ENCODE measurements at places on chromosomes 2 and 18.

DNA sequence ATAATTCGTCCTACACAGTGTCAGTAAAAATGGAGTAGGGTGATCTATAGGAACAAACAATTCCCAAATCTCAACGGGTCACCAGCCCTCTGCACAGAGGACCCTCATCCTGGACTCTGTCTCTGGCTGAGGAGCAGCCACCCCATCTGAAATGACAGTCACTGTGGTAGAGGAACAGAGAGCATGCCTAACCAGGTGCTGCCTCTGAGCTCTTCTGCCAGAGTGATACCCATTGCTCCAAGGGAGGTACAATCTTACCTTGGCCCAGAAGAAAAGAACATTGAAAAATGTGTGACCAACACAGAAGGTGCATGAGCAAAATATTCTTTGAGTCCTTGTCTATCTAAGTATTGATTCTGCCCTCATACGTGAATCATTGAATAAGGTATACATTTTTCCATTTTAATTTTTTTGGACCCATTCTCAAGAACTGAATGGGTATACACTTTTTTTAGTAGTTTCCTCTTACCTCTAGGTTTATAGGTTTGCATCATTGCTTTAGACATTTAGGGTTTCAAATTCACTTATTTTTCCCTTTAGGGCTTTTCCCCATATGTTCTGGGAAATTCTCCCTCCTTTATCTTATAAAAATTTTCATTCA is 8.7 kb downstream of the SP140 start:
- DNase-seq = no peak

DNA sequence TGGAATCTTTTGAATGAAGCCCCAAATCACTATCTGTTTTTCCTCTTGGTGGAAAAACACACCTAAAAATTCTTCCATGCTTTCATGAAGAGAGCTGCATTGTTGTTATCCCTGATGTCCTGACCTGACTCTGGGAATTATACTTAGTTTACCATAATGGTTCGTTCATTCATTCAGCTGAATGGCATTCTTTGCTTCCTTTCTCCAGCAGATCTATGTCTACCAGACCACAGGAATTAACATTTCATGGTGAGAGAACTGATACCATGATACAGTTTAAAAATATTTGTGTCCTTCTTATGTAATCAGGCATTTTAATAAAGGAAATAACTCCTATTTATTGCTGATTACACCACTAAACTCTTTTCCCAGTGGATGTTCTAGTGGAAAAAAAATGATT is 11.1 kb upstream of the SLC4A10 start:
- no peak for DNase-seq

- DNase-seq = no peak
Measured at GRCh38 chr2:224838335-224838734, 122.2 kb upstream of the CCDC195 start.

GRCh38 chr18:58996696-58997095 is 132.0 kb downstream of the ZNF532 start:
- no peak for DNase-seq

GRCh38 chr2:212905640-212906201 is 245.7 kb downstream of the IKZF2 start:
- no peak for DNase-seq

GRCh38 chr2:163173591-163173990 is 335.0 kb upstream of the KCNH7 start:
- DNase-seq = no peak

GRCh38 chr2:51297488-51297887 is 265.6 kb upstream of the NRXN1 start:
- DNase-seq = no peak

- DNase-seq = no peak
Measured at GRCh38 chr2:147577323-147577997, 267.4 kb upstream of the ACVR2A start.

- no peak for DNase-seq
Measured at GRCh38 chr2:229553091-229553490, 161.3 kb downstream of the DNER start.

- no peak for DNase-seq
Measured at GRCh38 chr2:73018188-73018825, 53.2 kb downstream of the SFXN5 start.

GRCh38 chr2:215626812-215627281 is 191.0 kb upstream of the FN1 start:
- DNase-seq = no peak

- no peak for DNase-seq
Measured at GRCh38 chr2:240200230-240201051, 60.0 kb upstream of the OTOS start.

- no peak for DNase-seq
Measured at GRCh38 chr2:196274387-196274809, 103.0 kb upstream of the STK17B start.

DNA sequence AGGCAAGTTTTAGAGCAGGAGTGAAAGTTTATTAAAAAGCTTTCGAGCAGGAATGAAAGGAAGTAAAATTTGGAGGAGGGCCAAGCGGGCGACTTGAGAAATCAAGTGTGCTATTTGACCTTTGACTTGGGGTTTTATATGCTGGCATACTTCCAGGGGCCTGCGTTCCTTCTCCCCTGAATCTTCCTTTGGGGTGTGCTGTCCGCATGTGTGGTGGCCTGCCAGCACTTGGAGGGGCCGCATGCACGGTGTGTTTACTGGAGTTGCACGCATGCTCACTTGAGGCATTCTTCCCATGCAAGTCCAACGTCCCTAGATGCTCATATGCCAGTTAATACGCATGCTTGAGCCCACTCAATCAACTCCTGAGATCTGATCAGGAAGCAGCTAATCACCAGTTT is 78.3 kb upstream of the MAP4K4 start:
- no peak for DNase-seq

GRCh38 chr2:178804791-178805190 is 2.4 kb downstream of the TTN start:
- no peak for DNase-seq

GRCh38 chr2:6864923-6865345 is 773 bp downstream of the CMPK2 start:
- DNase-seq = no peak

DNA sequence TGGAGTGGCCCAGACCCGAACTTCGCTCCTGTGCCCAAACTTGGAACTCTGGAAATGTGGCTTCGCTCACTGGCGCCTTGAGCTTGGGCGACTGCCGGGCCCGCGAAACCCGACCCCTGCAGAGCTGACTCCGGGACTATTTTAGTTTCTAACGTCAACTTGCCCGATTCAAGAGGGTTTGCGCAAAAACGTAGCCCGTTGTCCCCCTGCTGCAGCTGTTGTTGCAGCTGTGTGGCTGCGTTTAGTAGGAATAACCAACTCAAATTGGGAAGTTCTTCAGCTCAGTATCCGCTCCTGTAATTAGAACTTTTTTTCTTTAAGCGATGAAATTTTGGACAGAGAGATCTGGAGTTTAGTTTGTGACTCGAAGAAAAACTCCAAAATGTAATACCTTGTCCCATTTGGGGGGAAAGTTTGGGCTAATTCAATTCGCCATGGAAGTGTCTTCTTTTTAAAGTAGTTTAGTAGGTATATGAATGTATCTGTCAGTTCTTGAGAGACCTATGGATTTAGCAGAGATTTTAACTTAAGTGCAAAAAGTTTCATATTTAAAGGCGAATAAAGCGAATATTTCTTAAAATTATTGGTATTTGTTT is 559 bp downstream of the MYL12A start:
- DNase-seq = no peak

DNA sequence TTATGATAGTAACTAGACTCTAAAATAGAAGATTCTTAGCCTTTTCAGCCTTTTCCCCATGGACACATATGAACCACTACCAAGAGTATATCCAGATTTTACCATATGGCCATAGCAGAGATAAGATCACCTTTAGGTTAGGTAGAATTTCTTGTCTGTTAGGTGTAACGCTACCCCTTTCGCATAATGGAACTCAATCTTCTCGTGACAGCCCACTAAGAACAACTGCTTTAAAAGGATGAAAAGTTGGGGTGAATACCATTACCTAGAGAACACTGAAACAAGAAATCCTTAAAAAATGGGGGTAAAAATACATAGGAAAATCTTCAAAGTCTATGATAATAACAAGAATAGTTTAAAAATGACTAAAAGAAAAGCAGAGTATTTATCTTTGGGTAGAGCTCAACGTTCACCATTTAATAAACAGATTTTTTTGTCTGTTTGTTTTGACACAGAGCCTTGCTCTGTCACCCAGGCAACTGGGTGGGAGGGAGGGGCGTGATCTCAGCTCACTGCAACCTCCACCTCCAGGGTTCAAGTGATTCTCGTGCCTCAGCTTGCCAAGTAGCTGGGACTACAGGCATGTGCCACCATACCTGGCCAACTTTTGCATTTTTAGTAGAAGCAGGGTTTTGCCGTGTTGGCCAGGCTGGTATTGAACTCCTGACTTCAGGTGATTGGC is 67.2 kb downstream of the VIL1 start:
- no peak for DNase-seq

DNA sequence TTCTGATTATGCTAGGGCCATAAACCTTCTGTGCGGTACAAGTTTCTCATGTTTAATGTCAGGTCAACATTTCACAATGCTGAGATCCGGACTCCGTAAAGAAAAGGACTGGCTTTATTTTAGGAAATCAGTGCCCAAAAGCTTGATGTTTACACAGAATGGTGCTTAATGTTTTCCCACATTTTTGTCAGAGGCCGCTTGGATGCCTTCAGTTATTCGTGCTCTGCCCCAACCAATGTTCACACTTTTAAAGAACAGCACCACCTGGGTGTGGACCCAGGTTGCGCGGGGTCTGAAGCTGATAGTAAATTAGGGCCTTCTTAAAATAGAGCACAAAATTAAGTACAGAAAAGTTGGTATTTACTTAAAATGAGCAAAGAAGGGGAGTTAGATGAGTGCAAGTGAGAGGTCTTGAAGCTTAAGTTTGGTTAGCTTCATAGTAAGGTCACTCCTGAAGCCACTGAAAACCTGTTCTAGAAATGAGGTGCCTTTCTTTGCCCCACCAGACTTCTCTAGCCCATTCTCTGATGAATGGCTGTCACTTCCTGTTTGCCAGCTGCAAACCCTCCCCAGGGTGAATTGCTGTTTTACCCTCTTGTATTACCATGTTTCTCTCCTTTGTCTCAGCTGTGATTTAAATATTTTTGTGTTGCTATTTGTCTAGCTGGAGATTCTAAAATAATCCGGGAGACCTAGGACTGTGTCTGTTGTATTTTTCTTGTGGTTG is 20.5 kb downstream of the SLC3A1 start:
- DNase-seq = no peak

GRCh38 chr2:129459881-129460280 is 519.6 kb upstream of the RAB6C start:
- no peak for DNase-seq

DNA sequence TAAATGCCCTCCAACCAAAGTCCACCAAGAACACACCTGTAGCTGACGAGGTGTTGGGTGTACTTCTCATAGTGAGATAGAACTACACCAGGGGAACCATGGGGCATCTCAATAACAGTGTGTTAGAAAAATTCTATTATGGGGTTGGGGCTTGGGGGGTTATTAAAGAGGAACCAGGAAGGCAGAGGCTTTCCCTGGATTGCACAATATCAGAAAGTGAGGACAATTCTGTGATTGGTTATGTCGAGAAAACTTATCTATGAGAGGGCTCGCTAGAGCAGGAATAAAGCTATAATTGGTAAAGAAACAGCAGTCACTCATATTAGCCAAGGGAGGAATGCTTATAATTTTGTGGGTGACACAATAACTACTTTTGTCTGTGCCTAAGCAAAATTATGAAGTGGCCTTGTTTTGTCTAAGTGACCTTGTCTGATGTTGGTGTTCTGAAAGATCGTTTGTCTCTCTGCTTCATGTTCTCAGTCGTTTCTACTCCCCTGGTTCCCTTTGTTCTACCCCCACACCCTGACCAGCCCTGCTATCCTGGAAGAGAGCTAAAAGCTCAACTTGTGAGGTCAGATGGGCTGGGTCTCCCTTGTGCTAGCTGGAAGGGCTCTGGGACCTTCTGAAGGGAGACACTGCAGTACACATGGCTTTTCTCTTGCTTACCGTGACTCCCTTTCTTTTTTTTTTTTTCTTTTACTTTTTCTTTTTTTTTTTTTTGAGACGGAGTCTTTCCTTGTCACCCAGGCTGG is 21.6 kb upstream of the INO80C start:
- no peak for DNase-seq

DNA sequence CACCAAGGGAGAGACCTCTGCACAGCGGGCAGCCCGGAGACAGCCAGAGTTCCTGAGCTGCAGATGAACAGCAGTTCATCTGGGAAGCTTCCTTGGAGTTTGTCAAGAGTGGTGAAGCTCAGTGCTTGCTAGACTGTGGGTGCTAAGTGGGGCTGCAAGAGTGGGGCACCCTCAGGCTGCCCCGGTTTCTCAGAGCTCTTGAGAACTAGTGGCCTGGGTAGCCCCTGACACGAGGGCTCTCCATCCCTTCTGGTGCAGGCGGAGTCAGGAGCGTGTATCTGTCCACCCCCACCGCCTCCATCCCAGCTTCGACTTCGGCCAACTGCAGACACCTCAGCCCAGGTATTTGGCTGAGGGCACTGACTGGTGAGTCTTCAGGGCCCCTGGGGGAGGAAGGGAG is 222.0 kb downstream of the LOXHD1 start:
- DNase-seq = no peak

- no peak for DNase-seq
Measured at GRCh38 chr2:28633204-28633603, 118.4 kb upstream of the PPP1CB start.

GRCh38 chr2:75007061-75007460 is 48.6 kb downstream of the POLE4 start:
- no peak for DNase-seq

GRCh38 chr2:223811757-223812156 is 25.6 kb downstream of the AP1S3 start:
- DNase-seq = no peak

GRCh38 chr2:69163109-69163508 is 150.1 kb downstream of the ANTXR1 start:
- DNase-seq = no peak

- DNase-seq = no peak
Measured at GRCh38 chr18:22723773-22724172, 209.4 kb upstream of the RBBP8 start.

GRCh38 chr2:175743011-175743410 is 259.1 kb downstream of the LNPK start:
- no peak for DNase-seq

- DNase-seq = no peak
Measured at GRCh38 chr2:168034616-168035015, 212.8 kb downstream of the STK39 start.

GRCh38 chr2:68915393-68915792 is 37.3 kb downstream of the GKN2 start:
- no peak for DNase-seq

GRCh38 chr2:113209011-113209645 is 35.4 kb downstream of the PSD4 start:
- no peak for DNase-seq

- no peak for DNase-seq
Measured at GRCh38 chr2:53949457-53949856, 21.3 kb downstream of the PSME4 start.

- DNase-seq = no peak
Measured at GRCh38 chr2:62136956-62137830, 58.7 kb upstream of the B3GNT2 start.

- no peak for DNase-seq
Measured at GRCh38 chr18:23307567-23308295, 145.4 kb upstream of the RIOK3 start.

DNA sequence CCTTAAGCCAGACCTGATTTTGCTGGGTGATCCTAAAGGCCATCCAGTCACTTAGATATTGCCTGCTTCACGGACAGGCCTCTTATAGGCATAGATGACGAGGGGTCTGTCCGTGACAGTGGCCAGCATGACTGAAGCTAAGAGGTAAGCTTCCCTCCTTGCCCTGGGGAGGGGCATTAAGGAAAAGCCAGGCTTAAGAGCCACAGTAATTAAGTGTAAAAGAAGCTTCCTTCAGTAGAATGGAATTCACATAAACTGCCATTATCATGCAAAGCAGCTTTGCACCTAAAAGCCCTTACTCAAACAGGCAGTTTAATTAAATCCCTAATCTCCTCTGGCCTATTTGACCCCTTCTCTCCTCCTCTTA is 99.4 kb upstream of the PKDCC start:
- DNase-seq = no peak

Data from stimulated activated CD4-positive, alpha-beta T cell treated with anti-CD3 and anti-CD28 coated beads, Interleukin-2, amount 100 ng/mL, for 4 hours (primary cell).